Stimulated activated CD4-positive, alpha-beta T cell treated with anti-CD3 and anti-CD28 coated beads, Interleukin-15, amount 100 ng/mL, for 24 hours (primary cell): ENCODE measurements at places on chromosomes 3 and 15.

GRCh38 chr3:17135696-17136095, 250.9 kb downstream of the PLCL2 start:
- no peak for DNase-seq

DNA sequence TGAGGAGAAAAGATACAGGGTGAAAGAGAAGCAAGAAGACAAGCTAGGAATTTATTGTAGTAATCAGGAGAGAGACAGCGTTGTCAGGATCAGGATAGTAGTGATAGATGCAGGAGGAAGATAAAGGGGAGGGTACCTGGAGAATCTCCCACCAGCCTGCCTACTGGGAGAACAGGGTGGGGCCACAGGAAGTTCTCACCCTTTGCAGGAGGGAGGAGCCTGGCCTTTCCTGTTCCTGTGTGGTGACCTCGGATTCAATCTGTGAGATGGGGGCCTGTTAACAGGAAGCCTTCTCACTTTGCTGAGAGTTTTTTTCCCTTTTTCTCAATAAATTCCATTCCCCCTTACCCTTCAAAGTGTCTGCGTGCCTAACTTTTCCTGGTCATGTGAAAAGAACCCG, 37.6 kb downstream of the GMPS start:
- DNase-seq = no peak

DNA sequence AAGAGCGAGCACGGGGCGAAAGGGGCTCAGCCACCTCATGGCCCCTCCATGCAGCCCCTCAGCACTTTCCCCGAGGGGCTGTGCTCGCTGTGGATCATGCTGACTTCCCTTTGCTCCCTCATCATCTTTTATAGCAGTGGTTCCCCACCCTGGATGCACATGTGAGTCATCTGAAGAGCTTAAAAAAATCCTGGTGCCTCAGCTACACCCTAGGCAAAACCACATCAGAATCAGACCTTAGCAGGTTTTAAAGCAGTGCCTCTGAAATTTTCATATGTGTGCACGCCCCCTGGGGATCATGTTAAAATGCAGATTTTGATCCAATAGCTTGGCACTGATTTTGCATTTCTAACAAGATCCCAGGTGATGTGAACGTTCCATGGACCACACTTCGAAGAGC, 50.9 kb downstream of the FEM1B start:
- no peak for DNase-seq

DNA sequence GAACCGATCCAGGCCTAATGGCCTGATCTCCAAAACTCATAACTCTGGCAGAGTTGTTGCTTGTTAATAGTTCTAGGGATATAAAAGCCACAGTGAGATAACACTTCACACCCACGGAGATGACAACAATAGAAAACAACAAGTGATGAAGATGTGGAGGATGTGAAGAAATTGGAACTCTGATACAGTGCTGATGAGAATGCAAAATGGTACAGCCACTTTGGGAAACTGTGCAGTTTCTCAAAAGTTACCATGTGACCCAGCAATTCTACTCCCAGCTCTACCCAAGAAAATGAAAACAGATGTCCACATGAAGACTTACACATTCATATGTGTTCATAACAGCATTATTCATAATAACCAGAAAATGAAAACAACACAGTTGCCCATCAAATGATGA, 3.8 kb downstream of the CMTM7 start:
- DNase-seq = no peak

GRCh38 chr3:126711121-126711760, 7.2 kb downstream of the CHCHD6 start:
- DNase-seq = no peak

DNA sequence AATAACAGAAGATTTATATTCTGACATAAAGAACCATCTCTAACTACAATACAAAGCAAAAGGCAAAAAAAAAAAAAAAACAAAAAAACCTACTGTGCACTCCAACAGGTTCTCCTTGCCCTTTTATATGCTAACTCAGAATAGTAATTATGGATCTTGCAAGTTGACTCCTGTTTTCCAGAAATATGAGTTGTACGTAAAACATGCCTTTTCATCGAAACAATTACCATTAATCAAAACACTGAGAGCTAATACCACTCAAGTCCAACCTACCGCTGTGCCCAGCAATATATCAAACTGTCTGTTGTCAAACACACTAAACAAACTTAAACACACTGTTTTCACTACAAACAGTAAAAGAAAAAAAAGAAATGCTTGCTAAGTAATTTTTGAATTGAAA, 389.8 kb downstream of the TBC1D5 start:
- no peak for DNase-seq

GRCh38 chr3:100310355-100310965, 24.1 kb upstream of the NIT2 start:
- DNase-seq = no peak

GRCh38 chr3:197173620-197174019, 124.8 kb downstream of the DLG1 start:
- DNase-seq = no peak

DNA sequence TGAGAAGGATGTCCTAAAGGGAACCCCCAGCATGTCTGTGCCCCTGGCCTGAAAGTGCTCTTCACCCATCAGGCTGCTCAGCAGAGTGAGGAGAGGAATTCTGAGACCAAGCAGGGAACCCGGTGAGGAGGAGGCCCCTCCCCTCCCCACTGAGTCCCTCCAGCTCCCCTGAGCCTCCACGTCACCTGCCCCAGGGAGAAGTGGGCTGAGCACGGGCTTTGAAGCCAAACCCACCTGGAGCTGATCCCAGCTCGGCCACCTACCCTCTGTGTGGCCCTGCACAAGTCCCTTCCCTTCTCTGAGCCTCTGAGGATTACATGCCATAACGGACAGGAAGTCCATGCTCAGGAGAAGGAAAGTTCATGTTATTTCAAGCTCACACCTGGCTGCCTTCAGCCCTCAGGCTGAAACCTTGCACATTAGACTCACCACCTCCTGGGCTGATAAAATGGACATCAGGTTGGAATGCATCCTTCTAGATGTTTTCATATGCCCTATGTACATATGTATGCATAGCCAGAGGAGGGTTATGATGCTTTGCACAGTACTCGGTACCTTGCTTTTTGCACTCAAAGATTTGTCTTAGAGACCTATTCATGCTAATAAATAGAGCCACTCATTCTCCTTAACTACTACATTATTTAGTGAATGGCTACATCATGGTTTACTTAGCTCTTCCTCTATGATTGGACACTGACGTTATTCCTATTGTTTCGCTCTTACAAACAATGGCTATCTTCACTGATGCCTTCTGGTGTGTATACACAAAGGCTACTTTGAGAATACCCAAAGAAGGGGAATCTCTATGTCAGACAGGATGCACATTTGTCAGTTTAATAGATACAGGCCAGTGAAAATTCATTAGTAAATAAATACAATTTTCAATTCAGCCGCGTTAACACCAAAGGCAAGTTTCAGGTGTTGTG, 31.6 kb upstream of the GATA2 start:
- DNase-seq = no peak

DNA sequence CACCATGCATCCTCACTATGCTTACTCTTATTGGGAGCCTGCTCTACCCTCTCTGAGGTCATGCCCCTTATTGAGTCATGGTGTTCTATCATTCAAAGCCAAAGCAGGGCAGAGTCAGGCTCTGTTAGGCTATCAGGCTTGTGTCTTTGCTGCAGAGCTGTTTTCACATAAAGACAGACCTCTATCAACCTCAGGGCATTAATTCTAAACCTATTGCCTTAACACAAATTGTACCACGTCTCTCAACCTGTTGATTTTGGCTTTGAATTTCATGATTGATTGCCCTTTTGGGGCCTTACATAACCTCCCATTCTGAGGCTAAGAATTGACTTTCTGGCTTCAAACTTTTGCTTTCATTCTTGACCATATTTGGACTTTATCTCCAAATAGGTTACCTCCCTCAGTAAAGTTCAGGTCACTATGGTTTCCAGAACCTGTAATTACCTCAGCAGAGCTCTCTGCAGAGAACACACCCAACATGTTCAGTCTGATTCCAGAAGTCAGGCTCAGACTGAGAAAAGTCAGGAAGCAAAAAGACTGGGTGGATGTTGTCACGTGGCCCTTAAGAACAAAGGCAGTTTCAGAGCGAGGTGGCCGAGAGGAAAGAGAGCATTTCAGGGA, 221.4 kb upstream of the NANOGP8 start:
- no peak for DNase-seq

DNA sequence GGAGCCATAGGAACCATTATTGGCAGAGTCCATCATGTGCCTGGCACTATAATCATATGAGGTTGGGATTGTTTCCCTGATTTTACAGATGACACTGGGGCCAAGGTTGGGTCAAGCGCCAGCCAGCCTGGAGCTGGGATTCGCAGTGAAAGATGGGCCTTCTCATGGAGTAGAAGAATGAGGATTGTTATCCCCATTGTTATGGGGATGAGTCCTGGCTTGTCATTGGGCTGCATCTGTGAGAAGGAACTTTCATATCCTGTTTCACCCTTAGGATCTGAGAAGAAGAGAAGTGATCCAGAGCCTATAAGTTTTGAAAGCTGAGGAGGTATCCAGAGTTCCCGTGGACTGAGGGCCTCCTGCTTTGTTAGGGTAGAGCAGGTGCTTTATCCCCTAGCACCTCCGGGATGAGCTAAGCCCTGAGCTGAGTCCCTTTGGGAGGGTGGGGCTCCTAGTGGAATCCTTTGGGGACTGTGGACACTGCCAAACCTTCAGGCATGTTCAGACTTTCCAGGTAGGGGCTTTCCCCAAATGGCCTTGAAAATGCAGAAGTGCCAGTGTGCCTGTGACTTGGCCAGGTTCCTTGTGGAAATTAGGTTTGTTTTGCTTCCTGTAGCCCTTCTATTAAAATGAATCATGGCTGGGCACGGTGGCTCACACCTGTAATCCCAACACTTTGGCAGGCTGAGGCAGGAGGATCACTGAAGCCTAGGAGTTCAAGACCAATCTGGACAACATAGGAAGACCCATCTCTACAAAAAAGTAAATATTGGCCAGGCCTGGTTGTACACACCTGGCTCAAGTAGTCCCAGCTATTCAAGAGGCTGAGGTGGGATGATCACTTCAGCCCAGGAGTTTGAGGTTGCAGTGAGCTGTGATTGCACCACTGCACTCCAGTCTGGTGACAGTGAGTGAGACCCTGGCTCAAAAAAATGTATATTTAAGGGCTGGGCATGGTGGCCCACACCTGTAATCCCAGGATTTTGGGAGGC, 30.2 kb upstream of the BSN start:
- no peak for DNase-seq

DNA sequence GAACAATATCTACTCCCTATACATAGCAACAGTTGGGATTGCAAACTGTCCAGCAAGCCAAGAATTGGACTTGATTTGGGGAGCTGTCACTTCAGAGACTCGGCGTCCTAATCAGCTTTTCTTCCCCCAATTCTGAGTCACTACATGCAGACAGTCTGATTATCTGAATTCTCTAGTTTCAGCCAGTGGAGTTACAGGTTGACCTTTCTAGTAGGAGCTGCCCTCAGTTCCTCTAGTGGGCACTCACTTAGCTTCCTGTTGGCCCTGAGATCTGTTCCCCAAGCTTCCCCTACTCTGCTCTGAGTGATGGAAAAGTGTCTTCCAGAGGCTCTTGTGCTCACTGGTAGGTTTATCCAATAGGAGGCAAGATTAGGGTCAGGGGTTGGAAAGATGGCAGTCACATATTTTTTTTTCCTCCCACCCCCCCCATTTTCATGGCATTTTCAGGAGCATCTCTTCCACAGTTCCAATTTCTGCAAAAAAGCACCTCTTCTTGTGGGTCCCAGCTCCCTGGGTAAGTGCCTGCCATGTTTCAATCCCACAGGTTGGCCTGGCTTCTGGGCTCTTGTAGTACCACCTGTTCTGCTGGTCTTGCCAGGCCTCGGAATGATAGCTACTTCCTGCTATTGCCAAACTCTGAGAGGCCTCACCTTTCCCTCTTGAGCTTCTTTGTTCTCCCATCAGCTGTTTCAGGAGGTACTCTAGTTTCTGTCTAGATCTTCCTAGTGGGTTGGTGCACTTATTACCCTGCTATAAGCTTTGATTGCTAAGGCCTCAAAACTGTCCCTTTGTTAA, 182.2 kb downstream of the RAP2B start:
- DNase-seq = no peak

GRCh38 chr3:132432639-132433038, 15.3 kb downstream of the DNAJC13 start:
- DNase-seq = peak; percentile 6

GRCh38 chr3:188106006-188106405, 48.0 kb upstream of the LPP start:
- no peak for DNase-seq

- DNase-seq = peak; percentile 34
Measured at GRCh38 chr15:88385078-88385700, 82.0 kb downstream of the MRPL46 start.

DNA sequence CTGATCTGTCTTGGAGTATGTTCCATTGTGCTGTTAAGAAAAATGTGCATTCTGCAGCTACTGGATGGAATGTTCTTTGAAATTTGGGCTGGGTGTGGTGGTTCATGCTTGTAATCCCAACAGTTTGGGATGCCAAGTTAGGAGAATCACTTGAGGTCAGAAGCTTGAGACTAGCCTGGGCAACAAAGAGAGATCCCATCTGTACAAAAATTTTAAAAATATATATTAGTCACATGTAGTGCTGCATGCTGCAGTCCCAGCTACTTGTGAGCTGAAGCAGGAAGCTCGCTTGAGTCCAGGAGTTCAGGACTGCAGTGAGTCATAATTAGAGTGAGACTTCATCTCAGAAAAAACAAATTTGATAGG, 62.8 kb upstream of the PLSCR4 start:
- DNase-seq = no peak

- DNase-seq = peak; percentile 1
Measured at GRCh38 chr3:103410231-103410630, 975.4 kb downstream of the ZPLD1 start.

GRCh38 chr3:13022348-13023234, 50.6 kb downstream of the IQSEC1 start:
- no peak for DNase-seq
